Ascending aorta (tissue), 2 donors: ENCODE measurements at places on chromosomes 2 and 18. TPM values are rescaled to one million over a fixed set of nuclear protein-coding genes. Genes with fewer than 3 reads are reported as not detected.

DNA sequence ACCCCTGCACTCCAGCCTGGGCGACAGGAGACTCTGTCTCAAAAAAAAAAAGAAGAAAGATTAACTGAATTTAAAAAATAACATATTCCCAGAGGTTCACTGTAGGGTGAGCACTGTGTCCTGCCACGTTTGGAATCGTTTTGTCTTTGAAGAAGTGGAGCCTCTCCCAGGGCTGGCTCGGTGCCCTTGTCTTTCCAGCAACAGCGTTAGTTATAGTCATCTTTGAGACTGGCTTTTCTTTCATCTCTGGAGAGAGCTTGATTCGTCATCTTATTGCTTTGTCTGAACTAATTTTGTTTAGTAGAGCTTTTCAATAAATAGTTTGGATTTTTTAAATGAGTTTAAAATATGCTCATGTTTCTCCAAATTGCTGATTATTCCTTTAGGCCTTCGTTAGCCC lies 50.5 kb downstream of the IMPA2 start:
- H3K36me3 ChIP-seq = peaks cover 29% of the 10 kb centered on the region
- no peak for DNase-seq
- H3K4me1 ChIP-seq = no peaks in the 10 kb centered on the region
- no peak overlapping the region for H3K4me3 ChIP-seq
- no peak overlapping the region for H3K27ac ChIP-seq
- H3K27me3 ChIP-seq = no peaks in the 10 kb centered on the region

DNA sequence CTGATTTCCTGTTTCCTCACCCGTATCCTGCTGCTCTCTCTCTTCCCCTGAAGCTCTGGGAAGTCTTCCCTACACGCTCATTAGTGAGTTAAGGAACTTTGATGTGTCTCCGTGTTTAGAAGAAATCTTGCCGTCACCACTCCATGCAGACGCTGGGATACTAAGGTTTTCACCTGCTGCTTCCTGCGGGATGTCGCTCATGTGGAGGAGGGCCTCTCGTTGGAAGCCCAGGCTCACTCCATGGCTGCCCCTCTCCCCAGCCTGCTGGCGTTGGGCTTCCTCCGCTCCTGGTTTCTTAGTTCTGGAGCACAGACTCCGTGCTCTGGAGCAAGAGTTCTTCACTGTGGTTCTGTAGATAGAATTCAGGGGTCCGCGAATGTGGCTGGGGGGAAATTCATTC lies 326.3 kb downstream of the GBX2 start:
- no peaks in the 10 kb centered on the region for H3K27me3 ChIP-seq
- DNase-seq = no peak
- no peak overlapping the region for H3K4me3 ChIP-seq
- H3K27ac ChIP-seq = no peak overlapping the region

DNA sequence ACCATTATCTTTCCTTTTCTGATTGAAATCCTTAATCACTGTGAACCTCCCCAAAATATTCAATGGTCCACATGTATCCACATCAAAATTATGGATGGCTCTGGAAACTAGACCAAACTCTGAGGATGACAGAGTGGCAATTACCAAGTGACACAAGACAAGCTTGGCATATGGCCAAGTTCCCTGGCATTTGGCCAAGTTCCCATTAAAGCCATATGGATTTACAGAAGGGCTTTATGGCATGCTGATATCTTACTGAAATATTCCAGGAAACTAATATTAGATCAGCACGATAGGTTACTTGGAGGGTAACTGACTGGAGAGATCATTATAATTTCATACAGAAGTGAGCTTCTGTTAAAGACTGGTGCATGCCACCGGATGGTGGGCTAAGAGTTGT lies 21.9 kb upstream of the CERS6 start:
- H3K4me3 ChIP-seq = no peak overlapping the region
- H3K27me3 ChIP-seq = no peaks in the 10 kb centered on the region
- no peaks in the 10 kb centered on the region for H3K4me1 ChIP-seq
- no peaks in the 10 kb centered on the region for H3K36me3 ChIP-seq
- no peak for DNase-seq

DNA sequence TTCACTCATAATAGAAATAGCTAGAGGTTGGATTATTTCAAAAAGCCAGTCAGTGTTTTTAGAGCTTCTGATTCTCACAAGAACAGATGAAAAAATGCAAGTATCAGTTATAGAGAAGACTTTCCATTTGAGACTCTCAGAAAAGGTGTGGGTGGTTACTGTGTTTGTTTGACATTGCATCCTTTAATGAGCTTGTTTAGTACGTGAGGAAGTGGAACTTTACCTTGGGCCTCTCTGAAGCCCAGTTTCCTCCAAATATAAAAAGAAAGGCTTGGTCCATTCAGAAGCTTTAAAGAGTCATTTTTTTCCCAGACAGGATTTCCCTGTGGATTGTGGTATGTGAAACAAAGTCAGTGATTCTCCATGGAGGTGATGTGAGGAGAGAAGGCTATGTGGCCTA lies 89.9 kb upstream of the RANBP2 start:
- peaks cover 32% of the 10 kb centered on the region for H3K4me1 ChIP-seq
- no peaks in the 10 kb centered on the region for H3K36me3 ChIP-seq
- H3K27me3 ChIP-seq = no peaks in the 10 kb centered on the region
- H3K4me3 ChIP-seq = no peak overlapping the region
- DNase-seq = no peak

- no peak overlapping the region for H3K4me3 ChIP-seq
- H3K36me3 ChIP-seq = no peaks in the 10 kb centered on the region
- H3K27ac ChIP-seq = no peak overlapping the region
- no peaks in the 10 kb centered on the region for H3K4me1 ChIP-seq
- no peak for DNase-seq
These were observed 13.6 kb upstream of the IL1RN start for GRCh38 chr2:113113807-113114206.

DNA sequence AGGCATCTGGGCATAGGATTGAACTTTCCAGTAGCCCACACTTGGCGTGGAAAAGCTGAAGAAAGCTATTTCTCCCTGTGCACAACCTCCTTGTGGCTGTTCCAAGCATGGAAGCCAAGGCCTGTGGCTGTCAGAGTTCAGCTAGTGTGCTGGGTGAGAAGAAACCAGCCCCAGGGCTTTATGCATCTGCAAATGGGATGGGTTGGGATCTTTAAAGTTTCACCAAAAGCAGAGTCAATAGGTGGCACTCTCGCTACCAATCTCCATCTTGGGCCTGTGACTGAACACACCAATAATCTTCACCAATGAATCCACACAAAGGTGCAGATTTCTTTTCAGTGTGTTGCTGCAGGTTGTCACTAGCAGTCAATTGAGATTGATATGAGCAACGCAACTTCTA lies 542.8 kb downstream of the NRXN1 start:
- no peak for DNase-seq
- H3K27me3 ChIP-seq = no peaks in the 10 kb centered on the region
- peaks cover 5% of the 10 kb centered on the region for H3K4me1 ChIP-seq
- H3K4me3 ChIP-seq = no peak overlapping the region

DNA sequence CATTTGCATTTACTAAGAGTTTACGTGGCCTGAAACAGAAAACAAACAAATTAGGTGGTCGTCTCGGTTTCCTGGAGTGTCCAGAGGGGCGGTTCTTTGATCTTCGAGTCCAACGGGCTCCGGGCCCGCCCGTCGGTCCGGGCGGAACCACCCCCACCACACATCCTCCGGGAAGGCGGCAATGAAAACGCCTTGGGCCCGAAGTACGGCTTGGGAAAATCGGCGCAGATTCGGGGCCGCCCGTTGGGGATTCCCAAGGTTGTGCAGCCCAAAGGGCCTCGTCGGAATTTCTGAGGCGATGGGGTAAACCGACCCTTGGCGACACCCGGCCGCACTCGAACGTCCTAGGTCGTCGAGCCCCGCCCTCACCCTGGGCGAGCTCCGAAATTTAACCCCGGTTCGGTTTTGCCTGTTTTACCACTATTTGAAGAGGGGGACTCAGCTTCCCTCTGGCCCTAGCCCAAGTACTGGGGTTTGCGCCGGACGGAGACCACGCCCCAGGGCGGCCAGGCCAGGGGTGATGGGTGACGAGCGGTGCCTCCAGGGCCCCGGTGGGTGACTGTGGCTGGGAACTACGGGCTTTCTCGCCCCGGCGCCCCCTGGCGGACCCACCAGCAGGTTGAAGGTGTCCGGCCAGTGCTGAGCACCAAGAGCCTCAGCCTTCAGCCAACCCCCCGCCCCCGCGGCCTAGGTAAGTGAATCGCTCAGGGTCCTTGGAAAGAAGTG lies 1.9 kb upstream of the CFAP53 start:
- H3K27me3 ChIP-seq = no peaks in the 10 kb centered on the region
- DNase-seq = peak; percentile 91
- peak overlapping the region; percentile 50 for H3K4me3 ChIP-seq
- peaks cover 24% of the 10 kb centered on the region for H3K36me3 ChIP-seq

GRCh38 chr2:196353717-196354116 lies 182.3 kb upstream of the STK17B start:
- no peak overlapping the region for H3K27ac ChIP-seq
- H3K27me3 ChIP-seq = no peaks in the 10 kb centered on the region
- H3K4me1 ChIP-seq = no peaks in the 10 kb centered on the region
- H3K36me3 ChIP-seq = no peaks in the 10 kb centered on the region
- H3K4me3 ChIP-seq = no peak overlapping the region

DNA sequence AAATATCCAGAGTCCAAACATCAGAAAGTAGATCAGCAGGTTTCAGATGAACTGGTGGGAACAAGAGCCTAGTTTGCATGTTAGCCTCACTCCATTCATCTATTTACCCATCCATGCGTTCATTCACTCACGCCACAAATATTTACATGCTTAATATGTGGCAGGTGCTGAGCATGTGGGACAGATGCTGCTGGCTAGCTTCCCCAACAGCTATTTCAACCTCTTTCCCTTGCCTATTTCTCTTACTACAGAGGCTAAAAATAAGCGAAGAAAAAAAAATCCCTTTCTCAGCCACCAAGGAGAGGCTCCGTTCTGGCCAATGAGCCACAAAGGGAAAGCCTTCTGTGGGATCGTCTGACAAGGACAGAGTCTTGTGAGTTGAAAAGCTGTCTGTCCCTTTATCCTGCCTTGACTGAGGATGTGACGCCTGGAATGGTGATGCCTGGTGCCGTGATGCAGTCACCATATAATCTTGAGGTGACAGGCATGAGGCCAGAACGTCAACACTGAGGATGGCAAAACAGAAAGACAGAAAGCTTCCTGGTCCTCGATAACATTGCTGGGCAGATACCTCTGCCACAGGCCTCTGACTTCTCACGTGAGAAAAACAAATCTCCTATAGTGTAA lies 78.2 kb downstream of the KCTD1 start:
- no peak for DNase-seq
- no peak overlapping the region for H3K27ac ChIP-seq
- peaks cover 4% of the 10 kb centered on the region for H3K36me3 ChIP-seq
- H3K4me3 ChIP-seq = no peak overlapping the region
- no peaks in the 10 kb centered on the region for H3K4me1 ChIP-seq

- H3K4me3 ChIP-seq = no peak overlapping the region
- no peak overlapping the region for H3K27ac ChIP-seq
- H3K4me1 ChIP-seq = peaks cover 8% of the 10 kb centered on the region
- no peaks in the 10 kb centered on the region for H3K27me3 ChIP-seq
- no peak for DNase-seq
These were observed 95.6 kb upstream of the CTDP1 start for GRCh38 chr18:79583984-79584401.

- H3K4me3 ChIP-seq = no peak overlapping the region
- no peaks in the 10 kb centered on the region for H3K36me3 ChIP-seq
- H3K27ac ChIP-seq = no peak overlapping the region
- H3K4me1 ChIP-seq = no peaks in the 10 kb centered on the region
- no peaks in the 10 kb centered on the region for H3K27me3 ChIP-seq
- DNase-seq = no peak
These were observed 25.8 kb upstream of the IGFBP5 start for GRCh38 chr2:216721141-216721540.

DNA sequence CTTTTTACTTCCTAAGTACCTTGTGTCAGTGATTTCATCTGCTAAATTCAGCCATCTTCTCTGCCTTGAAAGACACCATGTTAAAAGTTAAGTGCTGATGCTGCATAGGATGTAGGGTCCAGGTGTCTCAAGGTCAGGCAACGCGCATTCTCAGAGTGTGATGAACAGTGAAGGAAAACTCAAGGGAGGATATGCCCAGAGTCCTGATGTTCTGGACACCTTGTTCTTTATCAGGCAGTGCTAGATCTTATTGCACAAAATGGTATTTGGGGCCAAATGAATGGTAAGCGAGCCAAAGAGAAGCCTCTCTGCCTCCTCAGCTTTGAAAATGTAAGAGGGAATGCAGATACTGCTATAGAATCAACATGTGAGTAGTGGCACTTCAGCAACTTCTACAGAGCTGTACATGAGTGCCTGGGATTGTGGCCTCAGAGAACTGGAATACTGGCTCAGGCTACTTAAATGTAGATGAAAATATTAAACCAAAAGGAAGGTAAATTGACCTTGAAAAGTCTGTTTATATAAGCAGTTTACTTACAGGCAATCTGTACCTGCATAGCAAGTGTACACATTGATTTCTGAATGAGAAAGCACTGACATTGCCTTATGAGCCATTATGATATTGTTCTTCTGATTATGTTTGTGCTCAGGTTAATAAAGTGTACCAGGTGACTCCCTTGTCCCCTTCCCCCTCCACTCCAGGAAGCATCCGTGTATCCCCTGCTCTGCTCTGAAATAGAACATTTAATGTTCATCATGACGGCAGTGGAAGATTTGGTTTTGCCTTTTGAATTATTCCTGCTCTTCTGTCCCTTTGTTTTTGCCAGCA lies 86.7 kb upstream of the RANBP2 start:
- no peak overlapping the region for H3K4me3 ChIP-seq
- no peak overlapping the region for H3K27ac ChIP-seq
- H3K36me3 ChIP-seq = no peaks in the 10 kb centered on the region
- H3K4me1 ChIP-seq = peaks cover 18% of the 10 kb centered on the region

- H3K27me3 ChIP-seq = no peaks in the 10 kb centered on the region
- no peak overlapping the region for H3K27ac ChIP-seq
- DNase-seq = no peak
- H3K4me3 ChIP-seq = no peak overlapping the region
- H3K4me1 ChIP-seq = no peaks in the 10 kb centered on the region
These were observed 16.4 kb upstream of the STARD7 start for GRCh38 chr2:96225016-96225533.

DNA sequence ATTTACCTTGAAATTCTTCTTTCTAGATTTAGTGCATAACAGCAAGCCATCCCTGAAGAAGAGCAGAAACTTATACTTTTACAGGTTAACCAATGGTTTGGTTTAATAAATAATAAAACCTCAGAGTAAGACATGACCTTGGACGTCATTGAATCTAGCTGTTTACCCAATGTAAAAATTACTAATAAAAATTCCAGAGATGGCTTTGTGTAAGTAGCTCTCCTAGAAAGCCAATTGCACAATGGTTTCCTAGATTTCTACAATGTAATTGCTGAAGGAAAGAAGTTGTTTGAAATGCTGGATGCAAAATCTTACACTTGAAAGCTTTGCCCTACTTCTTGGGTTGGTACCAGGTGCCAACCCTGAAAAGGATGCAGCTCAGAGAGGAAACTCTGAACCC lies 1.5 kb downstream of the XDH start:
- no peaks in the 10 kb centered on the region for H3K27me3 ChIP-seq
- H3K27ac ChIP-seq = no peak overlapping the region
- DNase-seq = no peak
- H3K4me1 ChIP-seq = no peaks in the 10 kb centered on the region
- no peak overlapping the region for H3K4me3 ChIP-seq

CNTNAP5 gene
- not detected for total RNA-seq

NBAS gene
- total RNA-seq = 37.1 TPM

NPPC gene
- total RNA-seq = not detected

CDH20 gene
- not detected for total RNA-seq

ASXL3 gene
- 6.6 TPM for total RNA-seq

CHST9 gene
- total RNA-seq = 0.21 TPM

CD8A gene
- total RNA-seq = 17.7 TPM

WNT10A gene
- total RNA-seq = not detected

RUFY4 gene
- total RNA-seq = not detected

DLGAP1 gene
- 2.0 TPM for total RNA-seq
